NCI-H1092 (cell line): ENCODE measurements at places on chromosomes 2 and 18.

DNA sequence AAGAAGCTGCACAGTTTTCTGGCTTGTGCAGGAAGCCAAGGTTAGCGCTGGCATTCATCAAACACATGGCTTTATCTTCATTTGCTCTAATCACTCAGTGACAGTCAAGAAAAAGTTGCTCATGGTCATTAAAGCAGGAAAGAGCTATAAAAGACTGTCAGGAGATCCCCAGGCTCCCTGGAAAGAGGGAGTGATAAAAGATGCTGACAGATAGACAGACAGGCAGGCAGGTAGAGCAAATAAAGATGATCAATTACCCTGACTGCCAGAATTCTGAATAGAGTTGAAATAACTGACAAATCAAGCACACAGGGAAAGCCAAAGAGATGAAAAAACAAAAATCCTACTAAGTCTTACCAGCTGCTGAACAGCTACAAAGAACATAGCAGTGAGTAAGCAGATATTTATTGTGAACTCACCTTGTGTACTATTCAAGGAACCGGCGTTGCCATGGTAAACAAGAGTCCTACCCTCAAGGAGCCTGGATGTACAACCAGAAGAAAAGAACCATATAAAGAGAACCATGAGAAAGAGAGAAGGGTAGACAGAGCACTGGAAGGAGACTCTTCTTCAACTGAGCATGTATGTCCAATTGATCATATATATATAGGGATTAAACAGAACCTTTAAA lies 68.0 kb downstream of the RNF152 start:
- no peak for DNase-seq

DNA sequence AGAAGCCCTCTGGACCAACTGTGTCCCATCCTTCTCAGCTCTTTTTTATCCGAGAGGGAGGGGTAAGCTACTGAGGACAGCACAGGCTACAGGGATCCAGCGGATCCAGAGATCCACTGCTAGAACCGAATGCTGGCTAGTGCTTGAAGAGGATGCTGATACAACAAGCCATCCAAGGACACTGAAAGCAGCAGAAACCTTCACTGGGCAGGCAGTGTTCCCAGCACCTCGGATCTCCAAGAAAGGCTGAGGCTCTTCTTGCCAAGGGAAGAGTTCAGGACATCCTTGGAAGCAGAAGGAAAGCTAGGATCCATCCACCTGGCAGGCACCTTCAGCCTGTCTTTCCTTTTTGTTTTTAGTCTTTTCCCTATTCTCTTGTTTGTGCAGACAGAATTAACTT lies 13.2 kb upstream of the FHOD3 start:
- DNase-seq: no peak

DNA sequence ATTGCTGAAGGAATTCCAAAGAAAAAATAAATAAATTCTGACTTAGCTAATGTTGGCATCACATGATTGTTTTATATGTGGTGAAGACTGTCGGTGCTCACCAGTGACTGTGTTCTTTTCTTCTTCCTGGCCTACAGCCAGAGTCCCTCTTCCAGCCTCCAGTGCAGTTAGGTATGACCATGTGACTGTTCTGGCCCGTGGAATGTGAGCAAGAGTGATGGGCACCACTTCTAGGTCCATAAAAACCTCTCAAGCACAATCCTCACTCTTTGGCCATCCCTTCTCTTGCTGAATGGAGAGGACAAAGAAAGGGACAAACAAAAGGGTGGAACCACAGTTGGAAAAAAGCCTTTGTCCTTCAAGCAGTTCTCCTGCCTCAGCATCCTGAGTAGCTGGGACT lies 39.0 kb upstream of the BMPR2 start:
- DNase-seq: no peak

GRCh38 chr2:105849431-105850179 lies 104.9 kb downstream of the NCK2 start:
- DNase-seq: no peak

GRCh38 chr2:38056216-38056615 lies 19.7 kb downstream of the CYP1B1 start:
- DNase-seq: no peak

GRCh38 chr2:79780781-79781180 lies 267.9 kb downstream of the CTNNA2 start:
- DNase-seq: no peak

- no peak for DNase-seq
These were observed 63.7 kb downstream of the ARL4C start for GRCh38 chr2:234433201-234433600.

GRCh38 chr18:67730886-67731285 lies 214.4 kb upstream of the DSEL start:
- DNase-seq: no peak

DNA sequence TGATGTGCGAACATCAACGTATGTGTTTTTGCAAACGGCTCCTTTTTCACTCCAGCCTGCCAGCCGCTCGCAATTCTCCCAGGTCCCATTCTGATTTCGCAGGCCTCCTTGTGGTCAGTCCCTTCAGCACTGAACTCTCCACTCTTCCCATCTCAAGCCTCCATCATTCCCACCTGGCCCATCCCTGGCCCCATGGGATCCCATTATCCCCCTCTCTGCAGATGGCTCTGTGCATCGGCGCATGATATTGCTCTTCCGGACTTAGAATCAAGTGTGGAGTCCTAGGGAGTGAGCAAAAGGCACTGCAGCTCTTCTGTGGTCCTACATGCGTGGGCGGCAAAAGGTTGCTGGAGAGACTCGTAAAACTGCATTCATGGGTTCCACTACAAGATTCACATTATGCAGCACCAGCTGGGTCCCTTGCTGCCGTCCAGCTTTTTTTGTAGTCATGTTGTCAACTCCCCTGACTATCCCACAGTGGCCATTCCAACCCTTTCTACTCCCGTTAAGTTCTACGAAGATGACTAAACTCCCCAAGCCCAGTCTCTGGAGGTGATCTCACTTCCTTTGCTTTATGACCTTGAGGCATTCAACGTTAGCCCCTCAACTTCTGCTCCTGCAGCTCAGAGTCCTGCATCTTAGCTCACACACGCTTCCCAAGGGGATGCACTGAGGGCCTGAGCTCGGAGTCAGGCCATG lies 125.3 kb upstream of the NRP2 start:
- DNase-seq: no peak

DNA sequence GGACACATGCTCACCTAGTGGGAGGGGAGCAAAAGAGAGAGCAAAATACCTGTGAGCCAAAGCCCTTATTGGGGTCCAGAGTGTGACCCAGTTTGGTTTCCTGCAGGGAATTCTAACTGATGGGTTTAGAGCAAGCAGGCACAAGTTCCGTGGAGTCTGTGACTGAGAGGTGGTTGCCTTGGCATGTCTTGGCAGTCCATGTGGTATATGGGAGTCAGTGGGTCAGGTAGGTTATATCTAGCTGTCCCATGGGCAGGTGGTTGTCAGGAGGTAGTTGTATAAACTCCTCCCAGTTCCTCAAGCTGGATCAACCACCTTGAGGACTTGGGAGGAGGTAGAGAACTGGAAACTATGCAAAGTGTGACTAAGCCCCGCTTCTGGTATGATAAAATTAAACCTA lies 452.8 kb upstream of the VWC2L start:
- DNase-seq: no peak

DNA sequence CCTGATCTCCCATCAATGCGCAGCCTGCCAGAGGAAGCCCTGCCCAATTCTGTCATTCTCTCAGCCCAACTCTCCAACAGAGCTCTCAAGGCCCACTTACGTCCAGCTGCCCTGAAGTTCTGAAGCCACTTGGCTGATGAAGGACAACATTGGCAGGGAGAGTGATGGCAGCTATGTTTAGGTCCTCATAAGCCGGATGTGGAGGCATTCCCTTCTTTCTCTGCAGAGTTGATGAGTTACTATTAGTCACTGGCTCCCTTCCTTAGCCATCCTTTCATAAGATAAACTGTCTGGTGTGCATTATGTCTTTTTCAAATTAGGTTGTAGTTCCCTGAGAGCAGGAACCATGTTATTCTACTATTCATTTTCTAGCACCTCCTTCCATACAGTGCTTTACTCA lies 22.5 kb upstream of the TACR1 start:
- no peak for DNase-seq

DNA sequence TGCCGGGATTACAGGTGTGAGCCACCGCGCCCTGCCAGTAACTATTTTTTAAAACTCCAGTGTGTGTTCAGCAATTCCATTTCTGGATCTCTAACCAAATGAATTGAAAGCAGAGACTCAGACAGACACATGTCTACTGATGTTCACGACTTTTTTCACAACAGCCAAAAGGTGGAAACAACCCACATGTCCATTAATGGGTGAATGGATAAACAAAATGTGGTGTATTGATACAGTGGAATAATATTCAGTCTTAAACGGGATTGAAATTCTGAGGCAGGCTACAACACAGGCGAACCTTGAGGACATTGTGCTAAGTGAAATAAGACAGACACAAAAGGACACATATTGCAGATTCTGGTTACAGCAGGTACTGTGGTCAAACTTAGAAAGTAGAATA lies 55.0 kb downstream of the DDX1 start:
- no peak for DNase-seq

DNA sequence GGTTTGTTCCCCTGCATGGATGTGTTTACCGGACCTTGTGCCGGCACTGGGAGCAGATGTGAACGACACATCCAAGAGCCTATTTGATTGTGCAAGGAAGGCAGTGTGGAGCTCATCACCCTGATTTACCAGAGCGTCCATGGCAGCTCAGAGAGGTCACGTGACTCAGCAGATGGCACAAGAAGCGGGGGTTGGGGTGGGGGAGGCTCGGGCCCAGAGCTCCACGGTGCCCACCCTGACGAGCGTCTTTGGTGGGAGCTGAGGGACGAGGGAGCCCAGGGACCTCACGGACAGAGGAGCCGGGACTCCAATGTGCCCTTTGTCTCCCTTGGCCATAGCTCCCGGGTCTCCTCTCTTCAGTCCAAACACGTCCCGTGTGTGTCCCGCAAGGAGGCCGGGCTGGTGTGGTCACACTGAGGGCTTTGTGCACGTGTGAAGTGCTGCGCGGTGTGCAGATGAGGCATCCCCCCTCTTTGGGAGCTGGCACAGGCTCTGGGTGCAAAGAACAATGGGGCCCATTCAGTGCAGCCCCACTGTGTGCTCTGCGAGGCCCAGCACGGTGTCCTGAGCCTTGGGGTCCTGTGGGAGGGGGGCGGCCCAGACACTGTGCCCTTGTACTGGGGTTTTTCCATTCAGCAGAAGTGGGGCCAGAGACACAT lies 15.5 kb downstream of the KCNIP3 start:
- no peak for DNase-seq

- no peak for DNase-seq
These were observed 12.6 kb upstream of the PROM2 start for GRCh38 chr2:95261602-95262001.

- DNase-seq: no peak
These were observed 176.6 kb upstream of the NRXN1 start for GRCh38 chr2:51208521-51208920.

GRCh38 chr2:113053666-113054065 lies 999 bp upstream of the IL36B start:
- DNase-seq: no peak

DNA sequence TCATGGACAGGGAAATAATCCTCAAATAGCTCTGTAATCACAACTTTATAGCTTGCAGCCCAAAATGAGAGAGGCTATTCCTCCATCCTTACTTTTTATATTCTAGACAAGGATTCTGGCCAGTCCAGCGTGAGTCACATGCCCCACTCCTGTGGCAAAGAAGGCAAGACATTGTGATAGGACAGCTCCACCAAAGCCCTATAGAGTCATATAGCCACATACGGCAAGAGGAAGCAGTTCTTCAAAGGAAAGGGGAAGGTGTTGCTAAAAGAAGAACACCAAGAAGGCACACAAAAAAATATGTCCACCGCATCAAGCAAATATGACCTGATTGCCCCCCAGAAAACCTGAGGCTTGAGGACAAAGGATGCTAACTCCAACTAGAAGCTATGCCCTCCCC lies 3.4 kb upstream of the GFPT1 start:
- DNase-seq: no peak

- DNase-seq: no peak
These were observed 23.0 kb downstream of the CYTIP start for GRCh38 chr2:157420771-157421323.

DNA sequence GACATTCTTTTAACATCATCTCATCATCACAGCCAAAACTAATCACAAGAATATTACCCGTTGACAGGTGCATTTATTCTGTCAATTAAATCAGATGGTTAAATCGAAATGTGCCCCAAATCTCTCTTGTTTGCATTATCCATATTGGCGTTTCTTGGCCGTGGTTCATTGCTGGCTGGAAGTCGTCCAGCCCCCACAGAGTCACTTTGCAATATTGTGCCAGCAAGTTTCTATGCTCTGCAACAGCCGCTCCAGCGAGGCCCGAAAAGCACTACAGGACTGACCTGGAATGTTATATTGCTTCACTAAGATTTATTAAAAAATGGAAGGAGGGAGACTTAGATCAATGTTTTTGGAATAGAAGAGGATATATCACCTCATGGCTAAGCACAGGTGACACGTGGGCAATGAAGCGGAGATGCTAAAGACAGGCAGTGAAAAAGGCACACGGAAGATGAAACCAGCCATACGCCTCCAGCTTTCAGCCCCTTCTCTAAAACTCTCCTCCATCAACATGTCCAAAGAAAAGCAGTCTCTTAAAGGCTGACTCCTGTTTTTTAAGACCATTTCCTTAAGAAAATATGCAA lies 176.8 kb upstream of the VRK2 start:
- DNase-seq: peak; percentile 47

GRCh38 chr2:28589746-28590463 lies 94.0 kb downstream of the PLB1 start:
- no peak for DNase-seq

- no peak for DNase-seq
These were observed 15.3 kb upstream of the PRLH start for GRCh38 chr2:237551071-237551574.
